IMR-90 (cell line): ENCODE measurements at places on chromosomes 16 and 17.

DNA sequence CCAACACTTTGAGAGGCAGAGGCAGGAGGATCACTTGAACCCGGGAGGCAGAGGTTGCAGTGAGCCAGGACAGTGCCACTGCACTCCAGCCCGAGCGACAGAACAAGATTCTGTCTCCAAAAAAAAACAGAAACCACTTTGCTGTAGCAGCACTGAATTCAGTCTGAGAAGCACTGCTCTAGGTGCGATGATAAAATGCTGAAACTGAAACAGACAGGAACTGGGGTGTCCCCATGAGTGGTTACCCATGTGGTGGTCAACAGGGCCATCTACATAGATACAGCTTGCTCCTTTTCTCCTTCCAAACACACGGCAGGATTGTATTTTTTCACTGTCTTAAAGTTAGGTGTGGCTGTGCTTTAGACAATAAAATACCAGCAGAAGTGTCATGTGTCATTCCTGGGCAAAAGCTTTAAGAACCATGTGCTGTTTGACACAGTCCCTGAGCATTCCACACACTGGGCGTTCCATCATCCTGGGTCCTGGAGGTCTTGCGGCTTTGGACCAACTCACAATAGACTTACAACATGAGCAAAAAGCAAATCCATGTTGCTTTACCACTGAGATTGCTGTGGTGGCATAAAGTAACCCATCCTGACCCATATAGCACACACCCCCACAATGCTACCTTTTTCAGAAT is 11.5 kb downstream of the GAS7 start:
- DNase-seq: no peak

DNA sequence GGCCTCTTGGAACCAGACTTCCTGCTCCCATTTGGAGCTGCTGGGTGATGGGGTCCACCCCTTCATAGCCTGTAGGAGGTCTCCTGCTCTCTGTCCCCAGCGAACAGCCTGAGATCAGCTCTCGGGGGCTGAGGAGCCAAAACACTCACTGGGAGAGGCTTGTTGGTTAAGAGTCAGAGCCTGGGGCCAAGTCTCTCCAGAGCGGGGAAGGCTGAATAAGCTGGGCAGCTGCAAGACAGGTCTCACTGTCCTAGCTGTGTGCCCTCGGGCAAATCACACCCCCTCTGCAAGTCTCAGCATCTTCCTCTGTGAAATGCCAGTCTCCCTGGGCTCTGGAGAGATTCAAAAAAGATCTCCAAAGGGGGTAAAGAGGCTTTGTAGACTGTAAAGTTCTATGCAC is 174.6 kb downstream of the WSCD1 start:
- no peak for DNase-seq

GRCh38 chr16:75660321-75660720 is 12.7 kb downstream of the TERF2IP start:
- DNase-seq: no peak

DNA sequence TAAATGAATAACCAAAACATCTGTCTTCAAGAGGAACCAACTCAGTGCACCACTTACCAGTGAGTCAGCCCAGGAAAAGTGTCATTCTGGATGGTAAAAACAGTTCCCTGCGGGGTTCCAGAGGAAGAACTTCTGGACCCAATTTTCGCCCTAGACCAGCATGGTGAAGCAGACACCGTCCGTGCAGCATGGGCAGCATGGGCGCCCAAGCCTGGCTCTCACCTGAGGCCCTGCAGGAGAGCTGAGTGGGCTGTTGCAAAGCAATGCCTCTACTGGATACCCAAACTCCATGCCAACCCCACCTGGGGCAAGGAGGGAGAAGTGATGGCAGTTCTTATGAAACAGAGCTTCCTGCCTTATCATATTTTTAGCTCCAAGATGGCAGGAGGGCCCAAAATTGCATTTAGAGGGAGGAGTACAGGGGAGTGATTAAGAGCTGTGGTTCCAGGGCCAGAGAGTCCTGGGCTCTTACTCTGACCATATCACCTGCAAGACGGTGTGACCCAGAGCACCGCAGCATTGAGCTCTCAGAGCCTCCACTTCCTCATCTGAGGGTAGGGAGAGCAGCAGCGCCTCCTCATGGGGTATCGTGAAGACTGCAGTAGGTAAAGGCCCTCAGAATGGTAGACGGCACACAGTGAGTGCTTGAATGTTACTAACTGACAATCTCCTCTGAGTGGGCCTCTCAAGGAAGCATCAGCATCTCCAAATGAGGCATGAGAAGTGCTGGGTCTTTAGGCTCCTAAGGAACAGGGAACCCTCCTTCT is 16.6 kb upstream of the INPP5K start:
- DNase-seq: no peak

DNA sequence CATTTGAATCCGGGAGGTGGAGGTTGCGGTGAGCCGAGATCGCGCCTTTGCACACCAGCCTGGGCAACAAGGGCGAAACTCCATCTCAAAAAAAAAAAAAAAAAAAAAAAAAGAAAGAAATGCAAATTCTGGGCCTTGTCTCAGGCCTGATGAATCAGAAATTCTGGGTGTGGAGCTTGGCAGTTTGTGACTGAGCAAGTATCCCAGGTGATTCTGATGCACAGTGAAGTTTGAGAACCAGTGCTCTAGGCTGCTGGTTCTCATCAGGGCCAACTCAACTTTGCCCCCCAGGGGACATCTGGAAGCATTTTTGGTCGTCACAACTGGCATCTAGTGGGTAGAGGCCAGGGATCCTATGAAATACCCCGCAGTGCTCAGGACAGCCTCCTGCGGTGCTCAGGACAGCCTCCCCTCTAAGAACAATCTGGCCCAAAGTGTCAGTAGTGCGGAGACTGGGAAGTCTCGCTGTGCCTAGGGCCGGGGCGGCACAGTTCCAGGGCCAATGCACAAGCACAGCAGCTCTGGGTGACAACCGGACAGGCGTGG is 55.9 kb downstream of the SDK2 start:
- no peak for DNase-seq

GRCh38 chr17:8056232-8056975 is 17.5 kb downstream of the ALOX15B start:
- DNase-seq: peak; percentile 71

DNA sequence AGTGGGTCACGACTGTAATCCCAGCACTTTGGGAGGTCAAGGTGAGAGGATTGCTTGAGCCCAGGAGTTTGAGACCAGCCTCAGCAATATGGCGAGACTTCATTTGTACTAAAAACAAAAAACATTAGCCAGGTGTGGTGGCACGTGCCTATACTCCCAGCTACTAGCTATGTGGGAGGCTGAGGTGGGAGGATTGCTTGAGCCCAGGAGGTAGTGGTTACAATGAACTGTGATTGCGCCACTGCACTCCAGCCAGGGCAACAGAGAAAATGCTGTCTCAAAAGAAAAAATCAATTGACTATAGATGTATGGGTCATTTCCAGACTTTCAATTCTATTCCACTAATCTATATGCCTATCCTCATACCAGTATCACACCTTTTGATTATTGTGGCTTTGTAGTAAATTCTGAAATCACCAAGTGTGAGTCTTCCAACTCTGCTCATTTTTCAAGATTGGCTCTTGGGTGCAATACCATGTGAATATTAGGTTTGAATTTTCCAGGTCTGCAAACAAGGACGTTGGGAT is 27.2 kb upstream of the CEP20 start:
- no peak for DNase-seq

- no peak for DNase-seq
Observed at GRCh38 chr16:70359552-70359951, 12.8 kb downstream of the DDX19A start.
